ENCODE measurements at places on chromosomes 11 and 22. TPM values are rescaled to one million over a fixed set of nuclear protein-coding genes. Genes with fewer than 3 reads are reported as not detected.

FADS1 gene
- 46.9 TPM for total RNA-seq

DUSP8 gene
- 0.26 TPM for total RNA-seq

CRYBB2 gene
- total RNA-seq, result not detected

PRR5L gene
- 6.3 TPM for total RNA-seq

OR8G1 gene
- not detected for total RNA-seq

APOL5 gene
- not detected for total RNA-seq

TSGA10IP gene
- not detected for total RNA-seq

DNA sequence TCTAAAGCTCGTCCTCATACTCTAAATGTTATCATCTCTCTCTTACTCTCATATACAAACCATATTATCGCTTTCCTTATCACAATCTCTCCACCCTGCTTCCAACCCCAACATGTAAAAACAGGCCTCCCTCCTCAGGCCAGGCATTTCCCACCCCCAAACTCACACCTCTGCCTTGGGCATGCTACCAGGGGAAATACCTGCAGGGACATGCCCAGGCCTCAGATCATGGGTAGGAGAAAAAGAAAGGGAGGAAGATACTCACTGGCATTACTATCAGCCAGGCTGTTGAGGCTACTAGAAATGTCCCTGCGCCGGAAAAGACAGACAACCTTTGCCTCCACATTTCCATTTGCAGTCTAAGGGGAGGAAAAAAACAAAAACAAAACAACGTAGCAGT is 1.8 kb downstream of the MTA2 start:
- peak; percentile 97 for DNase-seq

GRCh38 chr11:31303644-31304180 is 65.8 kb downstream of the DCDC1 start:
- DNase-seq, result no peak

DNA sequence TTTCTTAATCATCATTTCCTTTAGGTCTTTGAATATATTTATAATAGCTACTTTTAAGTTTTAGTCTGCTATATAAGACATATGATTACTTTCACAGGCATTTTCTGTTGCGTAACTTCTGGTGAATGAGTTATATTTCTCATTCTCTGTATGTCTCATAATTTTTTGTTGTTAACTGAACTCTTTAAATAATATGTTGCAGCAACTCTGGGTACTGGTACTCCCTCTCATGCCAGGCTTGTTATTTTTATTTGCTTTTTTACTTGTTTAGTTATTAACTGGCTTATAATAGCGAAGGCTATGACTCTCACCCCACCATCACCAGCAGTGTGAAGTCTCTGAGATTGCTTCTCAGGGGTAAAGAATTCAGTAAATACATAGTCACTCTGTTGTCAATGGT is 524.2 kb upstream of the CHORDC1 start:
- DNase-seq, result peak; percentile 99

- DNase-seq, result no peak
These were observed 20.7 kb upstream of the CECR2 start for GRCh38 chr22:17348464-17349103.

DNA sequence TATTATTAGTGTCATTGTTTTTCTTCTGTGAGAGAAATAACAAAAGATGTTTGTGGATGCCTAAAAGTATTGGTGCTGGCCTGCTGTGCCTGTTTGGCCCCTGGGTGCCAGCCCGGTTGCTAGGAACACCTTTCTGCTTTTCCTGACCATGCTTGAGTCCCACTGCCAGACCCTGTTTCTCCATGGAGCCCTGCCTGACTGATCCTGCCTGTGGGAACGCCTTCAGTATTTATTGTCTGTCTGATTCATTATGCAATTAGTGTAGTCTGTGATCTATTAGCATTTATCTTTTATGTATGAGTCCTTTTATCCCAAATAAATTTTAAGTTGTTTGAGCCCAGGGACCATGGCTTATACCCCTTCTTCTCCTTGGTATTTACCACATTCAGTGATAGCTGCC is 98.6 kb upstream of the MPPED2 start:
- DNase-seq, result no peak

- peak; percentile 96 for DNase-seq
These were observed 7.3 kb upstream of the C11orf86 start for GRCh38 chr11:66967670-66968425.

GRCh38 chr11:58596621-58597020 is 17.8 kb downstream of the ZFP91 start:
- no peak for DNase-seq

DNA sequence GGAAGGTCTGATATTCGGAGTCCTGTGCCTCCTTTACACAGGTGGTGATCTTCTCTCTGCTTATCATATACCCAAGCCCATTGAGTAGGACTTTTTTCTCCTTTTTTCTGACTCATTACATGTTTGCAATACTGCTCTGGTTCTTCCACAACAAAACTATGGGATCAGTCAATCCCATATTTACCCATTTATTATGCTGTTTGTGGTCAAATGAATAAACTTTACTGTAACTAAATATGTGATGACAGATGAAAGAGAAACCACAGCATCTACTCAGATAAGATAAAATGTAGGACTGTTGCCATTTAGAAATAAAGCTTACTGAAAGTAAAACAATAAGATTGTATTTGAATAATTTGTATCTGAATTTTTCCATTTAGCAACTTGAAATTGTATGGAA is 958.7 kb upstream of the FAT3 start:
- DNase-seq, result no peak

DNA sequence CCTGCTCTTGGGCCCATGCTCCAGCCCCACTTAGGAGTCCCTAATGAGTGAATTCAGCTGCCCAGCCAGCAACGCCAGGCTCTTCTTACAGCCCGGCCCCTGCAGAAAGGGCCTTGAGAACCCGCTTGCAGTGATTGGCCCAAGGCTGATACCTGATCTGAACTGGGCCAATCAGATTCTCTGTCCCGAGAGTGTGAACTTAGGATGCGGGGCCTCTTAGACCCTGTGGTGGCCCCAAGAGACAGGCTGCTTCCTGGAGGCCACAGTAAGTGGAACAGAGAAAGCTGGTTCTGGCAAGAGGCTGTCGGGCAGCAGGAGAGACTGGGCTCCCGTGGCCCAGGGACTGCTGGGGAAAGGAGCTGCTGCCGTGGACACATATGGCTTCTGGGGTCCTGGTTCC is 11.5 kb downstream of the VSTM5 start:
- DNase-seq, result no peak

- no peak for DNase-seq
These were observed 39.1 kb downstream of the XRRA1 start for GRCh38 chr11:74909812-74910211.

DNA sequence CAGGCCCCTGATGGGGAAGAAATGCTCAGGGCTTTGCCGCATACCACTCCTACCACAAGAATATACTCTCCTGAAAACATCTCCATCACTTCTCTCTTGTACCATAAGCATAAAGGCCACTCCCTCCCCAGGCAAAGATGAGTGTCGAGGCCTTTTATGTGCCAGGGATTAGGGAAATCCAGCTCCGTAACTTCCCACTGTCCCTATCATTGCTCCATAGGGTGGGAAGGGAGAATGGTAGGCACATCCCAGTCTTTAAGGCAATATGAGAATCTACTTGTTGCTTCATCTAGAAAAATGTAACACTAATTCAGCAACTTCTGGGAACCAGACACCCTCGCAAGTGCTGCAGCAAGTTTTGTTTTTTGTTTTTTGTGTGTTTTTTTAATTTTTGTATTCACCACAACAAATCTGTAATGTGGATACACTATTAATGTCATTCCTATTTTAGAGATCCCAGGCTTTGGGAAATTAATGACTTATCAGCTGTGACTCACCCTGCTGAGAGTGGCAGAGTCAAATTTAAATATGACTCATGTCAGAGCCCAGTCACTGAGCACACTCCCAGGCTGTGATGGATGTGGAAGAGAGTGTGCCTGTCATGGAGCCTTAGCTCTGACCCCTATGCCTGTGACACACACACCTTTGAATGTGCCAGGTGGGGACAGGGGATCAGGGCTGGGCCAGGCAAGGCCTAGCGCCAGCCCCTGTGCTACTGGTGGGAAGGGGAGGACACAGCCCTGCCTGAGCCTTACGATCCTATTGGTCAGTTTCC is 23.4 kb downstream of the PANX1 start:
- DNase-seq, result peak; percentile 94

DNA sequence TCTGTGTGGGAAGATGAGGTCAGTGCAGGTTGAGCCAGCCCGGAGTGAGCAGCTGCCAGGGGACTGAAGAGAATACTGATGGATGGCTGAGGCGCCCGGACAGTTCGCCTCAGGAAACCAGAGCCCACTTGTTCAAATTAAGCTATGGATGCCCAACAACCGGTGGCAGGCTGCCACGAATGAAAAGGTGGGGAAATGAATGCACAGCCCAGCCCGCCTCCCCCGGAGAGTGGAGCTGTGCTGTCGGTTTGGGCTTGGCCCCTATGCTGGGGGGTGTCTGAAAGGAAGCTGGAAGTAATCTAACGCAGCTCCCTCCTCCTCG is 21.9 kb downstream of the HSPA8 start:
- DNase-seq, result no peak

DNA sequence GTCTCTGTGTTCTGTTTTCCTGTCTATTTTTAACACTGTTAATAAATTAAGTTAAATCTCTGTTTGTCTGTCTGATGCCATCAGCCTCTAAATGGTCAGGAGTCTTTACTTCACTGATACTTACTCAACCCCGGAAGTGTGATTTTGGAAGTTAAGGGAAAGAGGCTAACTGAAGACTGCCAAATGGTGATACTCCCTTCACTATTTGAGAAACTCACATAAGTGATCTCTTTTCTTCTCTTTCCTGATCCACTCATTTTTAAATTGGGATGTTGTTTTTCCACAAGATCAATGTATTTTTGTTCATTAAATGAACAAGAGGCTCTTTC is 389 bp upstream of the CASP12 start:
- DNase-seq, result no peak

GRCh38 chr11:14312736-14313438 is 46.1 kb downstream of the RRAS2 start:
- DNase-seq, result peak; percentile 60

DNA sequence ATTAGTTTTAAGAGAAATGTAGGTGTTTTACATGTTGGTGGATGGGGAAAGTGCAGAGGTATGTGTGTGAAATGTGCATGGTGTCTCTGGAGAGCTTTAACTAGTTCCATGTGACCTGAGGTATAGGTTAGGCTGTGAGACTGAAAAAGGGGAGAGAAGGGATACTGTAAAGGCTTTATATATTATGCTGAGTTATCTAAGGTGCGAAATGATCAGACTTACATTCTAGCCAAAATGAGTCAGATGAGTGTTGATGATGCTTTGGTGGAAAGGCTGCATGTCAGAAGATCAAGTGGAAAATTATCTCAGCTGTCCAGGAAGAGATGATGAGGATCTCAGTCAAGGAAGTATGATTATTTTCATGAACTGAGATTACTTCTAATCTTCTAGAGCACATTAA is 15.8 kb downstream of the ACAT1 start:
- no peak for DNase-seq

DNA sequence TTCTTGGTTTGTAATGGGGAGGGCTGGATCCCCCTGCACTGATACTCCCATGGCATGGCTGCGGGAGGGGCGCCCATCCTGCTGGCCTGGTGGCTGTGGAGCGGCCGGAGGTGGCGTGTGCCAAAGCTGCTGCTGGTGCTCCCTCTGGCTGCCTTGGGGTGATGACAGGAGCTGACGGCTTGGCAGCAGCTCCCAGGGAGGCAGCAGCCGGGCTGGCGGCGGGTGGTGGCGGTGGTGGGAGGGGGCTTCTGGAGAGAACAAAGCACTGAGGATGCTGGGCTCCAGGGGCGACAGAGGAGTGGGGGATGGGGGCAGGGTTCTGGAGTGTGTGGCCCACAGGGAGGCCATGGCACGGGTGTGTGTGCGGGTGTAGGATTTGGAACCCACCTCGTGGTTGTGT is 11.4 kb upstream of the MPPED1 start:
- no peak for DNase-seq

DNA sequence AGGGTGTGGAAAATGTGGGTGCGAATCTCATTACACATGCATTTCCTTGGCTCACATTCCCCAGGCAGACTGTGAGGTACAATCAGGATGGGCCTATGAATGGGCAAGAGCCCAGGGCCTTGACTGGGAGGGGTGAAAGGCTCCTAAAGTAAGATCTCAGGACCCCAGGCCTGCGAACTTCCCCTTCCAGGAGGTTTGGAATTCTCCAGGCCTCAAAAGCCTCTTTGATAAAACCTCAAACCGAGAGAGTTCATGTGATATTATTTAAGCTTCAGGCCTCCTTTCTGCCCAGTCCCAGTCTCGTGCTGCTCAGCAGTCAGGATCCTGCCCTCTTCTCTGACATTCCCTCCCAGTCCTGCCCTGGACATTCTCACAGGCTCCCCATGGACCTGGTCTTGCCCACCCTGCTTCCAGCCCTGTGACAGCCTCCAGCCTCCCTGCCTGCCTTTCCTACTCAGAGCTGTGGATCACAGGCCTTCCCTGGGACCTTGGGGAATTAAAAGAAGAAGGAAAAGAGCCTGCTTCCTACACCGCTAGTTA is 37.3 kb upstream of the TEAD1 start:
- no peak for DNase-seq

DNA sequence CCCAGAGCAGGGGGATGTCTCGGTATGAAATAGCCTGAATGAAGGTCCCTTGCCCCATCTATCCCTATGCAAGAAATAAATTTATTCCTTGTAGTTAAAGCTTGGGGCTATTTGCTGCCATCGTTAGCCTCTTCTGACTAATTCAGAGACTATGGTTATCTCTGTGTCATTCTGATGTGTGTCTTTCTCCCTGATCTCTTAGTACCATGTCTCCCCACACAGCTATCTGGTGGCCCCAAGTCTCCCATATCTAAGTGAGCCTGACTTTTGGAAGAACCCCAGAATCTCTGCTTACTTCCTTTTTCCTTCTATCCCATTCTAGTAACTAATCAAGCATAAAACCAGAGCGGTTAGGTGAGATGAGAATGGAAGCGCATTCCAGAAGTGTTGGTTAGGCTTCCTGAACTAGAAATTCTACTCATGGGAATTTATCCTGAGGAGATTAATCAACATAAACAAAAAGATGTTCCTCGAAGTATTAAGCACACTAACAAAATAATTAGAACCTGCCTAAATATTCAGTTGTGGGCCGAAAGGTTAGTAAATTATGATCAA is 71.4 kb upstream of the BMAL1 start:
- DNase-seq, result no peak

DNA sequence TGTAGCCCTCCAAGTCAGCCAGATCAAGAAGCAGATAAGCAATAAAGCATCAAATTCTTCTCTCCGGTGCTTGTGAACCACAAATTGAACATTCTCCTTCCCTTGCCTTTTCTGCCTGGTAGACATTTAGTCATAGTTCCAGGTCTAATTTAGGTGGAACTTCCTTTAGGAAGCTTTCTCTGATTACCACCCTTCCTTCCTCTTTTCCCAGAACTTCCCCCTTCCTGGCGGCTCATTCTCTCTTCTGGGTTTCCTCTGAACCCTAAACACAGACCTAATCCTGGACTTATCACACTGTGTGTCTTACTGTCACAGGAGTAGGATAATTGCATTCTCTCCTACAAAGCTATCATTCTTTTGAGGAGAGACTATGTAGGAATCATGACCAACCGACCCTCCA is 61.9 kb downstream of the RCN1 start:
- no peak for DNase-seq
